ENCODE measurements at places on chromosomes 1 and 21.

GRCh38 chr1:194024659-194025058, 838.2 kb upstream of the B3GALT2 start:
- no peak for DNase-seq

GRCh38 chr1:193156822-193157142, 29.6 kb downstream of the B3GALT2 start:
- no peak for DNase-seq

- DNase-seq = no peak
Observed at GRCh38 chr1:230399321-230400006, 26.7 kb downstream of the PGBD5 start.

GRCh38 chr1:234303231-234303630, 70.0 kb upstream of the COA6 start:
- DNase-seq = no peak

GRCh38 chr1:236685917-236686814, at the start of gene ACTN2:
TSS of gene ACTN2 (plus strand) at chr1:236686499. CDS start at chr1:236686674, 175 bp downstream.
- peak; percentile 2 for DNase-seq

DNA sequence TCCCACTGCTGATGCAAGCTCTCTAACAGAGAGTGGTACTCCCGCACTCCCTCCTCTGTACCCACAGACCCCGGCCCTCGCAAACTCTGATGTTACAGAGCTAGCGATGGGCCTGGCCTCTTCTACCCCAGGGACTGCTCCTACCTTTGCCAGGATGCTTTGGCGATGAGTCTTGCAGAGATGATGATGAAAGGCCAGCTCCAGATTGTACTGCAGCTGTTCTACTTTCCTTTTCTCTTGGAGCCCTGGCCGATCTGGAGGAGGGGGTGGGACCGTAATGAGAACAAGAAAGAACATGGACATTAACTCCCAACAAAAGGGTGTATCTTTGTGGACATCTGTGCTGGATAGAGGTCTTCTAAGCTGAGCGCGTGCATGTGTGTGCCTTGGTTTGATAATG, 6.0 kb upstream of the LINGO4 start:
- DNase-seq = no peak

DNA sequence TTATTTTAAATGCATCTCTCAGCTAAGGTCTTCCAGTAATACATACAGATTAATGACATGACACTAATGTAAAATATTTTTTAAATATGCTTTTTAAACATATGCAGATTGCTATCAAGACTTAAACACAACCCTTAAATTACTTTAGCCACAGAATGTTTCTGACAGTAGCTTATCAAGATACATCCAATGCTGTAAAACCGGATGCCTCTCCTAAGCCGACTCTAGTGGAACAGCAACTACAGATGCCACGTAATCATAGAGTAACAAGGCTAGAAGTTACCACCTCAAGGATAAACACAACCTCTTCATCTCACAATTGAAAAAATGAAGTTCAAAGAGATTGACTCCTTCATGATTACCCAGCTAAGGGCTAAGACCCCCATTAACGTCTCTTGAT, 68.4 kb downstream of the ZZZ3 start:
- no peak for DNase-seq

DNA sequence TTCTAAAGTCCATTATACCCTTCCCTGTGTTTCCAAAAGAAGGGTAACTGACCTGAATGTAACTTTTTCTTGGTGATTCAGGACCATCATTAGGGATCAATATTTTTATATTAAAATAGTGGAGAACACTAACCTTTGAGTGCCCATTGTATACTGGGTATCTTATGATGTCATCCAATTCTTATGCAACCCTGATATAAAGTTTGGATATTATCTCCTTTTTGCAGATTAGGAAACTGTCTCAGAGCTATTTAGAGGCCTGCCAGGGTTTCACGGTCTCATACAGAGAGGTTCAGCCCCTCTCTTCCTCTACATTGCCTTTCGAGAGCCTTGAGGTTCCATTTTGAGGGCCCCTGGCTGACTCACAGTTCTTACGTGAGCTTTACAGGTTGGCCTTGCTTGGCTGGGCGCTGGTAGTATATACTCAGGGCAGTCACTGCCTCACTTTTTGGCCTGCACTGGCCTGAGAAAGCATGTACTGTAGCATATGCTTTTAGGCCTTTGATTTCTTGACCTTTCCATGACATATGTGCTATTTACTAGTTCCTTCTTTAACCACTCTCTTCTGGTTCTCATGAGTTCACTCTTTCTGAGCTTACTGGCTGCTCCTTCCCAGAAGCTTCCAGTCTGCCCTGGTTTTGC, 15.7 kb upstream of the FOXO6 start:
- no peak for DNase-seq

DNA sequence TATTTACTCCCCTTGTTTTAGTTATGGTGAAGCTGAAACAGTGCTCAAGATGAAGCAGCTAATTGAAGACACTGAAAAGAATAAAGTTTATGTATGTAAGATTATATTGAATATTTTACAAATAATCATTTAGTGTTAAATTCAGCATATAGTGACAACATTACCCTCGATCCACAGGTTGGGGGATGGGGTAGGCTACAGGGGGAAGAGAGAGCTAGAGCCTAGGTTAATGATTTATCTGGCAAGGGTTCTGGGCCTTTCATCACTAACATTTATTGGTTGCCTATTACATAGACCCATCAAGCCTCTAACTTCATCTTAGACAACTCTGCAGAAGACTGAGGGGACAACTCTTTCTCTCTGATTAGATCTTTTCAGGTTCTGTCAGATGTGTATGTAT, 21.3 kb downstream of the ZCCHC17 start:
- DNase-seq = no peak

- peak; percentile 28 for DNase-seq
Observed at GRCh38 chr1:19209439-19209989, 552 bp downstream of the UBR4 start.

GRCh38 chr1:218772575-218772974, 401.1 kb upstream of the LYPLAL1 start:
- no peak for DNase-seq

DNA sequence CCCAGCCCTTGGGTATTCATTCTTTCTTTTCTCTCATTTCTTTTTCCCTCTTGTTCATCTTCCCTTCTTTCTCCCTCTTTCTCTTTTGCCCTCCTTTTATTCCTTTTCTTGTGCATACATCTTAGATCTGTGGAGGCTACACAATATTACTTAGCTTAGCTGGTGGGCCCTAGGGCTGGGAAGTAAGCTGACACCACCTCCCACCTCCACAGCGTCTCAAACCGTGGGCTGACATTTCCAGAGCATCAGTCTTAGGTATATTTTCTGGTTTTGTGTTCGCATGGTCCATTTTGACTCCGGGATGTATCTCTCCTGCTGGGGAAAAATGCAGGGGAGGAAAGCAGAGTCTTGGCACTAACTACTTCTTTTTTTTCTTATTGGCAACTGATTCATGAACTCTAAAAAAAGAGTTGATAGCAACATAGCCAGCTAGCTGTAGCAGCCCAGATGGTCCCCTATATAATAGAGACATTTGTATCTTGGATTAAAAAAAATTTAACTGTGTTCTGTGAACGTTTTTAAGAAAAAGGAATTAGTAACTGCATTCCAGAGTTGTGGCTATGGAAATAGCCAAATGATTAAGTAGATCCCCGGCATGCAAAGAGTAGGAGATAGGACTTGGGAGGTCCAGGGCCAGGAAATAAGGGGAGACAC, 15.5 kb downstream of the CNIH3 start:
- DNase-seq = no peak

DNA sequence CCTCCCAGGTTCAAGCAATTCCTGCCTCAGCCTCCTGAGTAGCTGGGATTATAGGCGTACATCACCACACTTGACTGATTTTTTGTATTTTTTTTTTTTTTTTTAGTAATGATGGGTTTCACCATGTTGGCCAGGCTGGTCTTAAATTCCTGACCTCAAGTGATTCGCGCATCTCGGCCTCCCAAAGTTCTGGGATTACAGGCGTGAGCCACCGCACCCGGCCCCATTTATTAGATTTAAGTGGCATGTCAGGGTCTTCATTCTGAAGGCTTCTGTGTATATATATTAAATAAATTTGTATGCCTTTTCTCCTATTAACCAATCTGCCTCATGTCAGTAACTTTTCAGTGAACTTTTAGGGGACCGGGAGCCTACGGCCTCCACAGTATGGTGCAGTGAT, 6.0 kb upstream of the CLIC4 start:
- no peak for DNase-seq

- no peak for DNase-seq
Observed at GRCh38 chr1:19163261-19163660, 46.8 kb downstream of the UBR4 start.

DNA sequence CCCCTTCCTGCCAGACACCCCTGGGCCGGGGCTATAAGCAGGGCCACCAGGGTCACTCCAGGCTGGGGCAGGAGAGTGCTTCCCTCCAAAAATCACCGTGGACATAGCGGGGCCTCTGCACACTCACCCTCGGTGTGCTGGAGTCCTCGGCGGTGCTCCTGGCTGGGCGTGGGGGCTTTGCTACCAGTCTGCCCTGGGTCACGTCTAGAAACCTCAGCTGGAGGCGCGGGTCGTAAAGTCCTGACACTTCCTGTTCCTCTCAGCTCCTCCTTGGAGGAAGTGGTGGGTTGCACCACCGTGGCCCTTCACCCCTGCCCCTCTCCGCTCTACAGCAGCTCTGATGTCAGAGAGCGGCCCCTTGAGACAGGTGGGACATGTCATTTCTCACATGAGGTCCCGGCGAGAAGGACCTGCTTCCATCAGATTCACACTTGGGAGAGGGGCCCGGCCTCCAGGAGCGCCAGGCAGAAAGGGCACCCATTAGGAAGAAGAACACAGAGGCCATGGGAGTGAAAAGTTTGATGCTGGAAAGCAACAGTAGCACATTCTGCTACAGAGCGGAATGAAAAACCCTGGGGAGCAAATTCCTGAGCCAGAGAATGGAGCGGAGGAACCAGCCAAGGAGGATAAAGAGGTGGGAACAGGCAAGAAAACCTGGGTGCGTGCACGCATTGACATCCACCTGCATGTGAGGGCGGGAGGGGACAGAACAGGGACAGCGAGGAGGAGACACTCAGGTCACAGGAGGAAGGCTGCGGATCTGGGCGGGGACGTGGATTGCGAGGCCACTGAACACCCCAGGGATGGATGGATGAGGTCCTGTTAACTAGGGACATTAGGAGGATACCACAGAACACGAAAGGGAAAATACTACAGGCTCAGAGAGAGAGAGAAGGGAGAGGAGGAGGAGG, at the start of gene ITGB2:
Gene ITGB2, minus strand, starts transcription at position 206 of the 911 bp plus-strand sequence. CDS start 10,117 bp downstream, outside the sequence.
- peak; percentile 52 for DNase-seq

DNA sequence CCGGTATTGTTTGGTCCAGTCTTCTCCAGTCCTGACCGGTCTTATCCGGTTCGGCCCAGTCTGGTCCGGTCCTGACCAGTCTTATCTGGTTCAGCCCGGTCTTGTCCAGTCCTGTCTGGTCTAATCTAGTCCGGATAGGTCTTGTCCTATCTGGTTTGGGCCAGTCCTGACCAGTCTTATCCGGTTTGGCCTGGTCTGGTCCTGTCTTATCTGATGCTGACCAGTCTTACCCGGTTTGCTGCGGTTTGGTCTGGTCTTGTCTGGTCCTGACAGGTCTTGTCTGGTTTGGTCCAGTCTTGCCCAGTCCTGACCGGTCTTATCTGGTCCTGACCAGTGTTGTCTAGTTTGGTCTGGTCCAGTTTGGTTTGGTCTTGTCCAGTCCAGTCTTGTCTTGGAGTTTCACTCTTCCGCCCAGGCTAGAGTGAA, 30.1 kb downstream of the DHX9 start:
- no peak for DNase-seq

DNA sequence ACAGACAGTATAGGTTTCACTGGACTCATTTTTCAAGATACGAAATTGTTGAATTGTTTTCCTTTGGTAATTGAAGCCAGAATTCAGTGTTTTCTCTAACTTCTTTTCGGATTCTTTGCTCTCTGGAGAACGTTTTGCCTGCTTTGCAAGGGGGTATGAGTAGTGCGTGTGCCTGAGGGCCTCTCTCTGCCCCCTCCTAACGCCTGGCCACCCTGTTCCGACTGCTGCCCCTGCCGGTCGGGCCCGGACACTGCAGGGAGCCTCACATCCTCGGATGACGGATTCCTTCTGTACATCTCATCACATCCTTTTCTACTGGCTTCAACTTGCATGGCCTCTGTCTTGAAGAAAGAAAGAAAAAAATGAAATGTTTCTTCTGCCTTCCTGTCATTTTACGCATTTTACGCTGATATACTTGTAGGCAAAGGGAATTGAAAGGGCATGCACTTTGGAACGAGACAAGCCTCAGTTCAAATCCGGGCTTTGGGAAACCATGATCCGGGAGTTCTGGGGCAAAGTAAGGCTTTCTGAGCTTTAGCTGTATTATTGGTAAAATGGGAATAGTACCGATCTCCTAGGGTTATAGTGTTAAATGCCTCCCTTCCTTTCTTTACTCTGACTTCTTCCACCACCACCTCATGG, 65.1 kb downstream of the DISC1 start:
- no peak for DNase-seq

DNA sequence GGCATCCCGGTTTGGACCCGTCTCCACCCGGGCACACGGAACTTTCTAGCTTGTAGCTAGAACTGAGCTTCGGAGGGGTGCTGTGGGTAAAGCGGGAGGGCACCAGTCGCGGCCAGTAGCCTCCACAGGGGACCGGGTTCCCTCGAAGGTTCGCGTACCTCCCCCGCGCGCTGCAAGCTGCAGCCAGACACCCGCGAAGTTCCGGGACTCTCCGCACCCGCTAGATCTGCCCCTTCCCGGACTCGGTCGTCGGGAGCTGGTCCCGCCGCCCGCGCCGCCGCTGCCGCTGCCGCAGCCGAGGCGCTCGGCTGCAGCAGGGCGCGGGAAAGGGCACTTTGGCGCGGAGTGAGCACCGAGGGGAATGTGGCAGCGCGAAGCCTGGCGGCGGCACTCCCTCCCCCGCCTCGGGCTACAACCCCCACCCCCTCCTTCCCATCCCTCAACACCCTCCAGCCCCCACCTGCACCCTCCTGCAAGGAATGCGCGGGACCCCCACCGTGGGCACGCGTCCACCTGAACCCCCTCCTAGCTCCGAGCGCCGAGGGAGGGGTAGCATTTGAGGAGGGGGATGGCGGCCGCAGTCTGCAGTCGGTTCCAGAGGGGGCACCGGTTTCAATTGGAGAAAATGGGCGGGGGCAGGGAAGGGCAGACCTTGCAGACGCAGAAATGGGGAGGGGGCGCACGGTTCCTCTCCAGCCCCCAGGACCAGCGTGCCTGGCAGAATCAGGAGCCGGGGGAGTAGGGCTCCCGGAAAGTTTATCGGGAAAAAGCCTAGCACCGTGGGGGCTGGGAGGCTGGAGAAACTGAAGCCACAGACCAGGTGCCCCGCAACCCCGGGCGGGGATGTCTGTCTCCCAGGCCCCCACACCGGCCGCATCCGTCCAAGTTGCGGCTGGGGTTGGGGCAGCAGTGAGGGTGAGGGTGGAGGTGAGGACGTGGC, 968 bp downstream of the CSMD2 start:
- no peak for DNase-seq

DNA sequence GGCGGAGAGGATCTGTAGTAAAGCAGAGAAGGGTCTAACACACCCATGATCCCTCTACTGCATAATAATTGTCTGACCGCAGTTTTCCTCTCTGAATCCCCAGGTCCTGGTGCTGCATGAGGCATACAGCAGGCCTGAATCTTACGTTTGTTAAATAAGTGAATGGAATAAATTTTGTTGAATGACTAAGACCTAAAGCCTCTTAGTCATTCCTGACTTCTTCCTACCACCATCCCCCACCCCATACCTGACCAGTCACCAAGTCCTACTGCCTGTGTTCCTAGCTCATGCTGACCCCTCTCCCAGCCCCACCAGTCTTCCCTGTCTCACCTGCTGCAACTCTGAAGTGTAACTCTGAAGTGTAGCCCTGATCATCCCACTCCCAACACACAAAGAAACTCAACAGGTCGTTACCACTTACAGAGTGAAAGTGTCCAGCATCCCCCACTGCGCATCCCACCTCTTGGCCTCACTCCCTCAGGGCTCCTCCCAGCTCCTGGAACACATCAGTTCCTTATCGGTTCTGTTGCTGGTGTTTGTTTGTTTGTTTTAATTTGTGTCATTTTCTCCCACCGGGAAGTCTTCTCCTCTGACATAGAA, 9.7 kb downstream of the GJA5 start:
- no peak for DNase-seq

All from effector memory CD8-positive, alpha-beta T cell (primary cell).